ENCODE measurements at places on chromosomes 16 and 17. TPM values are rescaled to one million over a fixed set of nuclear protein-coding genes. Genes with fewer than 3 reads are reported as not detected.

- no peak overlapping the region for H3K4me3 ChIP-seq
- H3K4me1 ChIP-seq = peaks cover 2% of the 10 kb centered on the region
- no peak for DNase-seq
- H3K27me3 ChIP-seq = no peaks in the 10 kb centered on the region
- H3K27ac ChIP-seq = no peak overlapping the region
Observed at GRCh38 chr17:45791935-45792334, 7.8 kb downstream of the CRHR1 start.

The LRRC36 gene
- total RNA-seq = not detected

GRCh38 chr17:76083536-76084182 is 4.7 kb downstream of the ZACN start:
- H3K4me3 ChIP-seq = no peak overlapping the region
- H3K27ac ChIP-seq = no peak overlapping the region
- peaks cover 8% of the 10 kb centered on the region for H3K4me1 ChIP-seq
- no peak for DNase-seq

GRCh38 chr16:85123891-85124635 is 11.8 kb upstream of the CIBAR2 start:
- no peaks in the 10 kb centered on the region for H3K36me3 ChIP-seq
- DNase-seq = peak; percentile 58
- peaks cover 3% of the 10 kb centered on the region for H3K4me1 ChIP-seq
- H3K27me3 ChIP-seq = no peaks in the 10 kb centered on the region
- H3K27ac ChIP-seq = no peak overlapping the region
- H3K4me3 ChIP-seq = no peak overlapping the region
